ENCODE measurements at places on chromosomes 7 and 10.

- no peak for DNase-seq
These were observed 98.2 kb upstream of the IMMP2L start for GRCh38 chr7:111660478-111660877.

- DNase-seq = no peak
These were observed 120.8 kb downstream of the POU6F2 start for GRCh38 chr7:39098506-39098905.

- DNase-seq = no peak
These were observed 78.5 kb upstream of the CTTNBP2 start for GRCh38 chr7:117951691-117952280.

DNA sequence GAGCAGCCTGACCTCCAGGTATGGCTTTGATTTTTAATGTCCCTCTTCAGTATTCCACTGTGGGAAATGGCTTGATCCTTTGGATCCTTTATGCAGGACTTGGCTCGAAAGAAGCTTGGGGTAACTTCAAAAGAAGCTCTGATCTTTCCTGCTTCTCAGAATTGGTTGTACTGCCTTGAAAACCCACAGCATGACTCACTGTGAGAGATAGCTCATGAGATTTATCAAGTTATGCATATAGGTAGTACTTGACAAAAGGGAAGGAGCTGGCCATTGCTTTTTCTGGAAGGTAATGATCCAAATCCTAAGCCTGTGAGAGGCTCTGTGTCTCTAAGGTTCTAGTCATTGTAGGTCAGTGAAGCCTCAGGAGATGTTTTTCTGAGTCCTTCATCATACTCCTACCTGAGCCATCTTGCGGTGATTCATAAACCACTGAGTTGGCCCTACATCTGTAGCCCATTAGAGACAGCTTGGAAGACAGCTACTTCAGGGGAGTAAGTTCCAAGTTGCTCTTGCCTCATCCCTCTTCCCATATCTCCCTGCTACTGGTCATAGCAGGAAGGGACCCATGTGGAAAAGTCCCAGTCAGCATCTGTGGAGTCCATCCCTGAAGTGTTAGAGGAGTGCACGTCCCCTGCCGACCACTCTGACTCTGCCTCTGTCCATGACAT lies 36.7 kb upstream of the NFKB2 start:
- DNase-seq = no peak

- no peak for DNase-seq
These were observed 99.4 kb downstream of the MICALL2 start for GRCh38 chr7:1359681-1360485.

GRCh38 chr10:49220679-49221078 lies 32.5 kb upstream of the TMEM273 start:
- no peak for DNase-seq

DNA sequence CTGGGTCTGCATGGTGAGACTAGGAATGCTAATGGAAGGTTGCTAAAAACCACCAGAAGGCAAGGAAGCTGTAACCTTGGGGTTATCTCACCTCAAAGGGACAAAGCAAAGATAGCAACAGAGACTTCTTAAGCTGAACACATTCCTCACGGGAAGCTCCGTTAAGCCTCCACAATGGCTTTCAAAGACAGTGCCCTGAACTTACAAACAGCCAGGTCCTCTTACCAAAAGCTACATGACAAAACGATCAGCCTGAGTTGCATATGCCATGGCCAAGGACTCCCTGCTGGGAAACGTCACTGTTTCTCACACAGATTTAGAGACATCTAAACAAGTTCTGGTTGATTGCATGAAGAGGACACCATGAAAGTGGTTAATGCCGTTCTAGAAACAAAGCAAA lies 52.7 kb downstream of the HTR5A start:
- no peak for DNase-seq

DNA sequence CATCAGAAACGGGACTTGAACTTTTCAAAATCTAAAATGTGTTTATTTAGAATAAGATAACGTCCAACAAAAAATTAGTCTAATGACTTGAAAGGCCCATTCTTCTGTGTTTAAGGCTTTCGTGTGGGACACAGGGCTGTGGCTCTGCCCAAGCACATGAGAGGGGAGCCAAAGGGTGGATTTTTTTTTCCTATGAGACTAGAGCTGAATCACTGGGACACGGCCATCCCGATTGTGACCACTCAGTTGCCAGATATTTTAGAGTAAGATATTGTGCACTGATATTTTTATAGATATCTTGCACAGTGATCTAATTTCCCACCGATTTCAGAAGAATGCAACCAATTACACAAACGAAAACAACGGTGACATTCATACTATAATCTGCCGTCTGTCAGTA lies 99.9 kb downstream of the ANK3 start:
- no peak for DNase-seq

GRCh38 chr7:158705234-158705850 lies 738 bp upstream of the NCAPG2 start:
- no peak for DNase-seq

DNA sequence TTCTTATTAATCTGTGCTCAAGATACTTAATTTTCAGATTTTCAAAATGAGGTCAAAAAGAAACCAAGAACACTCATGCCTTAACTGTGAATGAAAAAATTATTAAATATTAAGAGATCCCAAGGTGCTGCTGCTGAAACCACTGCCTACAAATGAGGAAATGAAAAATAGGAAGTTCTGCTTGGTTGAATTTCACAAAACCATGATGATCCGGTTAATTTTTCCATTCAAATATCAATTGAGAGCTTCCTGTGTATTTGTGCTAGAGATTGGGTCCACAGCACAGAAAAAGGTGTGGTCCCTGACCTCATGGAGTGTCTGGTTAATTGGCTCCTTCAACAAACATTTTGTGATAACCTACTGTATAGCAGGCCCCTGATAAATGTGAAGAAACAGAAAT lies 132.7 kb upstream of the YAE1 start:
- no peak for DNase-seq

GRCh38 chr7:104894314-104894713 lies 119.7 kb upstream of the KMT2E start:
- no peak for DNase-seq

GRCh38 chr7:138434597-138435019 lies 25.5 kb upstream of the TRIM24 start:
- DNase-seq = no peak

DNA sequence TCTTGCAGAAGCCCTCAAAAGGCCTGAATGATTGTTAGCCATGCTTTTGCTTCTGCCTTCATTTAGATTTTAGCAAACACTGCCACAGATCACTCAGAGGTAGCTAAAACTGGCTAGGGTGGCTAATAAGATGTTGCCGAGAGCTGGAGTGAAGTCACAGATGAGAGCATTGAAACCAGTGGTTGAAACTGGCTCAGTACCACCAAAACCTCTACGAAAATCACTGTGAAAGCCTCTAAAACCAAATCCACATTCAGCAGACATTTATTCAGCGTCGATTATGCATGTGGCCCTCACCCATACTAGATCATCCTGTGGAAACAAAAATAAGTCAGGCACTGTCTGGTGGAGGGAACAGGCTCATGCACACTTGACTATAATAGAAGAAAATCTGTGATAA lies 50.8 kb downstream of the PIK3CG start:
- DNase-seq = no peak

DNA sequence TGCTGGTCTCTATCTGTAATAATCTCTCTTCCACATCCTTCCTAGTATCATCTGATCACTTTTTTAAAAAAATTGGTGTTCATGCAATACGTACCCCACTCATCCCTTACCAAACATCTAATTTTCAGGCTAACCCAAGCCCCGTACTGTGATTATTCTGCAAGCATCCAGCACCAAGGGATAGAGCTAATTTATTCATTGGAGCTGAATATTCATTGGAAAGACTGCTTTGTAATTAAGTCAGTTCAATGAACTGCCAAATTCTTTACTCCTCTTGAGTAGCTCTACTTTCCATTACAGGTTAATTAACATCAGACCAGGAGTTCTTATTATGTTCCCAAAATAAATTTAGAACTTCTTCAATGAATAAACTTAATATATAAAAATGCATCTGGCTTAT lies 66.4 kb upstream of the MRLN start:
- no peak for DNase-seq

DNA sequence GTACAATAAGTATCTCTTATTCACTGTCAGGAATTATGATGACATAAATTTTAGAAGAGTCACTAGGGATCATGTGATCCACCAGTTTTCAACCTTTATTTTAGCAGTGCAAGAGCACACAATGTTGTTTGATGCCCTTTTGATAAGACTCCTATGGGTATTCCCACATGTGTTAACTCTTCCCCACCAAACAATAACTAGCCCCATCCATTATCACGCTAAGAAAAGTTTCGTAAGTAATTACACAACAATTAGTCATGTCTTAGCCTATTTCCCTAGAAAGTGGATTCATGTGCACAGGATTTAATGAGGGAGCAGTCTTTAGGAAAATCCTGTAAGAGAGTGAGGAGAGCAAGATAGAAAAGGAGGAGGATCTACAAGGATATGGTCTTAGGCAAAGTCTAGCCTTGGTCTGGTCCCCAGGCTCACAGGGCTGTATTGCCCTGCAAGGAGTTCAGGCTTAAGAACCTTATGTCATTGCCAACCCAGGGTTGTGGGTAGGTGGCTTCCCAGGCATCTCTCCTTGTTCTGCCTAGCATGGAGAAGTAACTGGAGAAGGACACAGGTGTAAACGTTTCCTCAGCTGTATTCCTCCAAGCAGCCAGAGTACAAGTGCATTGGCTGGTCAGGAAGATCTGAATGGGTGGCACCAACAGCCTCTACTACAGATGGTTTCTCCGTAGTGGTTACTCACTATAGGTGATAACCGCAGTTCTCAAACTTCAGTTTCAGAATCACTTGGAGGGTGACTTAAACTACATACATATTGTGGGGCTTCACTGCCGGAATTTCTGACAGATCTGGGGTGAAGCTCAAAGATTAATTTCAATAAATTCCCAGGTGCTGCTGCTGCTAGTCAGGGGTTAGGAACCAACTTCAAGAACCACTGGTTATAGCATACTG lies 574.5 kb downstream of the SUGCT start:
- no peak for DNase-seq

DNA sequence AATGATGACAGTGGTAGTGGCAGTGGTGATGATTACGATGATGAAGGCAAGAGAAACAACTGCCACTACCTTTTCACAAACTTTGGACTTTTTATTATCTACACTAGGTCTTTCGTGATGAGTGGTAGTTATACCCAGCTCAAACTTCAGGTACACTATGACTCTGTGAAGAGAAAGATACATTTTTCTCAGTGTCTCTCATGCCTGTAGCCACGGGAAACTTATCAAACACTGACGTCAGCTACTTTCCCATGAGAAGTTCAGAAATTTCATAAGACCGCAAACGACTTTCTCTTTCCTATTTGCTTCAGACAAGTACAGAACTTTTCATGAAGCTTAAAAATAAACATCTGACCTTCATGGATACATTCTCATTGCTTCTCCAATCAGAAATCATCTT lies 57.0 kb downstream of the CALD1 start:
- DNase-seq = no peak

DNA sequence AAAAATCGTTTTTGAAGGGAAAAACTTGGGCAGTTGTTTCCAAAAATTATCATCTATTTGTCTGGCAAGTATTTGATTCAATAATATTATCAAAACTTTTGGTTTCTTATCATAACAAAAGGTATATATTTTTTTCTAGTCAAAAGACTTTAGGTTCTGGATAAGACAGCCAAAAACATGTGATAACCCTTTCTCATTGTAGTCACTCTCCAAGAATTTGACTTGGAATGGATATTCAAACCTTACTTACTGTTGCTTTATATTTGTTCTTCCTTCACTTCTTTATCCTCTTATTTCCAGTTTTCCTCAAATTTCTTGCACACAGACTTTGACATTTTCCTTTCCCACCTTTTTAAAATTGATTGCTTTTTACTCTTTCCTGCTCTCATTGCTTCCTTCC lies 140.9 kb upstream of the FAM3C start:
- no peak for DNase-seq

- no peak for DNase-seq
These were observed 263.6 kb upstream of the AUTS2 start for GRCh38 chr7:69334701-69335100.

GRCh38 chr7:132643302-132643701 lies 67.0 kb upstream of the PLXNA4 start:
- no peak for DNase-seq

- DNase-seq = no peak
These were observed 25.8 kb downstream of the MAPK8 start for GRCh38 chr10:48332166-48332870.

GRCh38 chr7:51620706-51621105 lies 304.1 kb upstream of the COBL start:
- no peak for DNase-seq

DNA sequence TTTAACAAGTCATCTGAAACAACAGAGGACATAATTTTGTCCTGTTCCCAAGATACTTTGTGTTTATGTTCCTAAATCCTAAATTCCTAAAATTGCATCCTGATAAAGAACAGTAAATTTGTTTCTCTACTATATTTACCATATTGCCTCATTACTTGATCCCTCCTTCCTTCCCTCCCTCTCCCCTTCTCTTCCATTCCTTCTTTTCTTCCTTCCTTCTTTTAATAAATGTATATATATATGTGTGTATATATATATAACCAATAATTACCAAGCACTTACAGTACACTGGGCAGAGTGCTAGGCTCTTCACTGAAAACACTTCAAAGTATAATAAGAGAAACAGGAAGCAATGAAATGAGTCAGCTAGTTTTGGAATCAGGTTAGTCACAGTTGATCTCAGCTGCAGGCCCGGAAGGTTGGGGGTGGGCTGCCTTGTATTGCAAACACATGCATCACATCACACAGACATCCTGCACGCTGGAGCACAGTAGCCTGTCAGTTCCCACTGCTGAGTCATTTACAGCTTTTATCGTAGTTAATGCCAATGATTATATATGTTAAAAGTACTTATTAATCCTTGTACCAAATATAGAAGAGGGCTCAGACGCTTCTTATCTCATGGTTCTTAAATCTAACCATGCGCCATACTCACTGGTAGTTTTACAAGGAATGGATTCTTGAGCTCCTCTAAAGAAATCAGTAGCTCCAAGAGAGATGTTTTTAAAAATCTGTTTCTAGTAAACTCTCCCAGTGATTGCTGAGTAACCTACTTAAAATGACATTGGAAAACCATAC lies 551.7 kb downstream of the GRM8 start:
- peak; percentile 60 for DNase-seq

DNA sequence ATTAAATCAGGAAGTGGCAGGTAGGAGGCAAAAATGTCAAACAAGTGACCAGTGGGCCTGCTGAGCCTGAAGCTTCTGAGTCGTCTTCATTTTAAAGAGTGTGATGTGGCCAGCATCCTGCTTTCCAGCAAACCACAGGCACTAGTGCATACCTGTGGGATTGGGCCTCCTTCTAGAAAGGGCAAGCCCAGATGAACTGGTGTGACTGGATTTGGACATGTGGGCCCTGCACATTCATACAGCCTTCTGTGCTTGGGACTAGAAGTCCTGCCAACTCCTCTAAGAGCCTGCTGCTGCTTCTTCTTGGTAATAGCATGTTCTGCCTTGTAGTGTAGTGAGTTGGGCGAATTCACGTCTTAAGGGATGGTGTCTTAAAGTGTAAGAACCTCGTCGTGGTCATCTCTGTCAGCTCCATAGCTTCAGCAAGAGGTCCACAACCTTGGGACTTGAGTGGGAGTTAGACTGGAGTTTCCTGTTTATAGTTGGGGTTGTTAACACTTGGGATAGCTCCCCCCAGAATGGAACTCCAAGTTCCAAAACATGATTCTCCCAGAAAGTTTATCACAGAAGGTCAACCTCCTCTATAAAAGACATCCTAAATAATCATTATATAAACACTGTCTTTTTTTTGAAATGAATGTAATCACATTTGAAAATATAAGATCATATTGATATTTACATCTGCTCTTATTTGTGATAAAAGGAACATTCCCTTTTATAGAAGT lies 11.2 kb downstream of the BMPER start:
- DNase-seq = no peak

All from CD4-positive, alpha-beta T cell treated with Interleukin-21 for 1 hour (primary cell).